ENCODE measurements at places on chromosomes 1 and 21.

DNA sequence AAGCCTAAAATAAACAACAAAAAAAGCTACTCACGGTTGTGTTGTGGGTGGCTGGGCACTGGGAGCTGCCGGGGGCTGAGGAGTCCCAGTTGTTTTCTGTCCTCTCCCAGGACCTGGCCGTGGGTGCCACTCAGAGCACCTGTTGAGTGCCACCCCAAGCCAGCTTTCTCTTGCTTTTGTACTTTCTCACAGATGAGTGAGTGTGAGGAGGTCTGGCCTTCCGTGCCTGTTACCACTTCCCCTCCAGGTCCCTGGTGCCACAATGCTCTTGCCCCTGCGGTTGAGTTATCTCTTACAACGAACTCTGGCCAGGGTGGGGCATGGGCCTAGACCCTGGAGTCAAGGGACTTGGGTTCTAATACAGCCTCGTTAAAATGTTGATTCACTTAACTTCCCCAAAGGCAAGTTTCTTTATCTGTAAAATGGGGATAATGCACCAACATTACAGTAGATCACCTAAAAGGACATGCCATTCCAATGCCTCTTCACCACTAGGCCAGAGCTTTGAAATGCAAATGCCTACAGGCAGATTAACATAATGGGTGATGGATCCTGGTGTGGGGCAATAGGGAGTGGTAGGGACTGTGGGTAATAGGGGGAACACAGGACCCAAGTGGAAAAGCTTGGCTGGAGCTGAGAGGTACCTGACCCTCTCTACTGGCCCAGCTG, at the start of gene CNR2:
Gene CNR2 (minus strand): TSS at position 151 of the 669 bp plus-strand sequence. CDS start 37,745 bp downstream, outside the sequence.
- DNase-seq: no peak

DNA sequence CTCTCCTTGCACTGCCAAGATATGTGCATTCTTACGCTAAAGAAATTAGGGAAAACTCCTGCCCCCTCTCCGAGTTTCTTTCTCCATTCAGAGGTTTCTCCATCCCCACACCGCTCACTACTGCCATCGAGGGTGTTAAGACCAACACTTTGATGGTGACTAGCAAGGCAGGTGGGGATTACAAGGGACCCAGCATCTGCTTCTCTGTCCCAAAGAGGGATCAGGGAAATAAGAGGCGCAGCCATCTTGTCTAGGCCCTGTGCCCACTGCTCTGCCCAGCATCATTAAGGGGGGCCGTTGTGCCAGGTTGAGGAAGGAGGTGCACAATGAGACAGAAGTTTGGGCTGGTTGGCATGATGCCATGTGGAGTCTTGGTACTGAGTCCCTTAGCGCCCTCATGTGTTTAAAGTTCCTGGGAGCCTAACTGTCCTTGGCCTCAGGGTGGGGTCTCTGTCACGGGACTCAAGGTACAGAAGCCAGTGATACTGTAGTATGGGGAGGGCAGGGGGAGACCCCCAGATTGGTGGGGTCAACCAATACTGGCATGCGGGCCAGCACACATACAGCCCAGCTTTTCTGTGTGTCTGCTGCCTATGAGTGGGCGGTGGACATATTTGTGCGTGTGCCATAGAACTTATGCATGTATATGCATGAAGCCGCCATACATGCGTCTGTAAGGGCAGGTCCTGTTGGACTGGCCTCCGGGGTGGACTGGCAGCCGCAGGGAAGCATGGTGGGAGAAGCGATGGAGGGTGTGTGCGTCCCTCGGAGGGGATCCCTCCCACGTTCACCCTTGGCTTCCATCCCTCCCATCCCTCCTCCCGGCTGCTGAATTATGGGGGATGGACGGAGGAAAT, 5.5 kb downstream of the EFNA3 start:
- DNase-seq: no peak

- no peak for DNase-seq
These were observed 428.0 kb upstream of the CAMK1G start for GRCh38 chr1:209155546-209155945.

- DNase-seq: peak; percentile 45
These were observed 15.3 kb downstream of the SEMA6C start for GRCh38 chr1:151130987-151131586.

DNA sequence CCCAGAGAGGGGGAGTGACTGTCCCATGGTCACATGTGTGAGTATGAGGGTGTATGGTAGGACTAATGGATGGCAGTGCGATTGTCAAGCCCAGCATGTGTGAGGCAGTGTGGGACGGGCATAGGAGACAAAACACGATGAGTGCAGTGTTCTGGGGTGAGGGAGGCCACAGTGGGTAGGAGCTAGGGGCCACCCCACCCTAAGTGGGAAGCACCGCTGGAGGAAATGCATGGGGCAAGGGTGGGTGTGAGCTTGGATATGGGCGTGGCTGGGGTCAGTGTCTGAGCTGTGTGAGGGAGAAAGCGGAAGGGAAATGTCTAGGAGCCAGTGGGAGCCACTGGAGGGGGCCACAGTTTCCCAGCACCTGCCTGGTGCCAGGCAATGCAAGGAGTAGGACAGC, 56.5 kb downstream of the FOXO6 start:
- no peak for DNase-seq

DNA sequence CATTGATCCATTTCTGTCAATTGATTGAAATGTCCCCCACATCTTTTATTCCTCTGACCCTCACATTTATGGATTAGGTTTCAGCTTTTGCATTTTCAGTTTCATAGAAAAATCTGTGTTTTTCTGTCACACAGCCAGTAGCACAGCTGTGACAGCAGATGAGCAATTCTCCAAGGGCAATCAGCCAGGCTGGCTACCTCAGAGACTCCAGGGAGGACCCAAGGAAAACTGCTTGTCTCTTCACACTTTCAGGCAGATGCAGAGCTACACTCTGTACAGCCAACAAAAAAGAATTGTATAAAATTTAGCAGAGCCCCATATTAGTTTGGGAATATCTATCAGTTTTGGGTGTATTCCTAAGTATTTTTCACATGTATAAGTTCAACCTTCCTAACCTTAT, 257.2 kb downstream of the LRRC7 start:
- DNase-seq: no peak

- no peak for DNase-seq
These were observed 10.2 kb upstream of the TOMM20 start for GRCh38 chr1:235138821-235139220.

- no peak for DNase-seq
These were observed 44.8 kb downstream of the PCNT start for GRCh38 chr21:46368533-46369285.

DNA sequence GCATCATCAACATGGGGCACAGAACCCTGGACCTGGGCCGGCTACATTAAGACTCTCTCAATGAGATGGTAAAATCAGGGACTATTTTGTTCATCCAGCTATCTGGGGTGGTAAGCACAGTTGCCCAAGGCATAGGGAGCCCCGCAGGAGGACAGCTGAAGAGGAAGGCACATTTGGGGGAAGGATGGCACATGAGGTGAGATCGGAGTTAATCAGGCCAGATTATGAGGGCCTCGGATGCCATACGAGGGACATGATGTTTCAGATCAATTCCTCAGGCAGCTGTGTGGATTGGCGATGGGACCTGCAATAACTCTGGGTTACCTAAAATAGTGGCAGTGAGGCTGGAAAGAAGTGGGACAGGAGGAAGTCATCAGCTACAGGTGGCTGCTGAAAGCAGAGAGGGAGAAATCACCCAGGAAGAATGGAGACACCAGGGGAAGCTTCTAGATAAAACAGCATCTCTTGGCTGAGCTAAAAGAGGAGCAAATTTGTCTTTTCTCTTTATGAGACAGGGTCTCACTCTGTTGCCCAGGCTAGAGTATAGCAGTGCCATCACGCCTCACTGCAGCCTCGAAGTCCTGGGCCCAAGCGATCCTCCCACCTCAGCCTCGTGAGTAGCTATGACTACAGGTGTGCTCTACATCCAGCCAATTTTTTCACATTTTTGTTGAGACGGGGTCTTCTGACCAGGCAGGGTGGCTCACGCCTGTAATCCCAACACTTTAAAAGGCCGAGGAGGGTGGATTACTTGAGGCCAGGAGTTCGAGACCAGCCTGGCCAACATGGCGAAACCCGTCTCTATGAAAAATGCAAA, 21.1 kb downstream of the TOMM20 start:
- DNase-seq: no peak

- DNase-seq: no peak
These were observed 163.2 kb downstream of the GALNT2 start for GRCh38 chr1:230230273-230230672.

- DNase-seq: no peak
These were observed 29.8 kb upstream of the CACYBP start for GRCh38 chr1:174969977-174970376.

- DNase-seq: no peak
These were observed 40.6 kb downstream of the KCNA2 start for GRCh38 chr1:110565565-110565964.

DNA sequence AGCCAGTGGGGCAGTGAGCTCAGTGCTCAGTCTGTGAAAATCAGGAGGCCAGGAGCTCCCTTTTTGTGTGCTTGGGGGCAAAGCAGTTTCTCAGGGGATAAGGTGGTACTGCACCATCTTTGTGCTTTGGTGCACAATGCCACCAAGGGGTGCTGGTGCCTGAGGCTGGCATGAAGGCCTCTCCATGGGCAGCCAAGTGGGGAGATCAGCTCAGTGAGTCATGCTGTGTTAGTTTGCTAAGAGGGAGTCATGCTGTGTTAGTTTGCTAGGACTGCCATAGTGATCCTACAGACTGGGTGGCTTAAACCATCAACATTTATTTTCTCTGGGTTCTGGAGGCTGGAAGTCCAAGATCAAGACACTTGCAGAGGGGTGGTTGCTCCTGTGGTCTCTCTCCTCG, 428.1 kb downstream of the PRDM2 start:
- DNase-seq: no peak

- DNase-seq: no peak
These were observed 49.1 kb upstream of the GNG12 start for GRCh38 chr1:67882196-67882958.

DNA sequence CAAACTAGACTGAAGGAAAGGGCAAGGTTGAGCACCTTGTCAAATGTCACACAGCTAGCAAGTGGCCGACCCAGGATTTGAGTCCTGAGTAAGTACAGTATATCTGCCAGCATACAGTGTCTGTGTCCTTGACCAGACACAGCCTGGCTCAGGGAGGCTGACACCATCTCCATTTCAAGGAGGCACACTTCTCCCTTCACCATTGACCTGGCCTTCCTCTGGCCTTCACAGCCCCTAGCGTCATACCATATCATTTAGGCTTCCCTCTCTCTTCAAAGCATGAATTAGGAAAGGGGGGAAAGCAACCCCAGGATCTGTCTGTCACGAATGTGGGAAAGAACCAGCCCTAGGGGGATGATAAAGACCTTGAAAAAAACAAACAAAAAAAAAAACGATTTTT, 155.6 kb downstream of the PLPP3 start:
- DNase-seq: no peak

DNA sequence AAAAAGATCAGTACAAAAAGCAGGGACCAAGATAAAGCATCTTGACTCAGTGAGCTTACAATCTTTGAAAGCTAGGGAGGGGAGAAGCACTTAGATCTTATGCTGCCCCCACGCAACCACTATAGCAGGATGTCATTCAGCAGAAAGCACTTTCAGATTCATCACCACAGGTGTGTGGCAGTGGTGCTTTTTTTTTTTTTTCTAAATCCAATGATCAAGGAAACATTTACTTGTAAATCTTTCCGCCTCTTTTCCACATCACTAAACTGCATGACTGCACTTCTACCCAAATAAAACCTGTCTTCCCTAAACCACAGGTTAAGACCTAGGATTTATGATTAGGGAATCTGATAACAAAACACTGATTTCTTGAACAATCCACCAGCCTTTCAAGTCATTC, 154.8 kb downstream of the SLC45A1 start:
- DNase-seq: no peak

- no peak for DNase-seq
These were observed 1.2 kb upstream of the MR1 start for GRCh38 chr1:181032535-181032934.

DNA sequence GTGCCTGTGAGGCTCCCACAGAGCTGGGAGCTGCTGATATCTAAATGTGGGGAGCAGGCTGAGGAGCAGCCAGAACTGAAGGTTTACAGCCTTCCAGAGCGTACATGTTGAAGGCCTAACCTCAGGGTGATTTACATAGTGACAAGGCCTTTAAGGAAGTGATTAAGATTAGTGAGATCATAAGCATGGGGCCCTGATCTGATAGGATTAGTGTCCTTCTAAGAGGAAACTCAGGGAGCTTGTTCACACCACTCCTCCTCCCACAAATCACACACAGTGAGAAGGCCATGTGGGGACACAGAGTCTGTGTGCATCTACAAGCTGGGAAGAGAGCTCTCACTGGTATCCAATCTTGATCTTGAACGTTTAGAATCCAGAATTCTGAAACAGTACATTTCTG, 92.3 kb upstream of the NBPF6 start:
- no peak for DNase-seq

DNA sequence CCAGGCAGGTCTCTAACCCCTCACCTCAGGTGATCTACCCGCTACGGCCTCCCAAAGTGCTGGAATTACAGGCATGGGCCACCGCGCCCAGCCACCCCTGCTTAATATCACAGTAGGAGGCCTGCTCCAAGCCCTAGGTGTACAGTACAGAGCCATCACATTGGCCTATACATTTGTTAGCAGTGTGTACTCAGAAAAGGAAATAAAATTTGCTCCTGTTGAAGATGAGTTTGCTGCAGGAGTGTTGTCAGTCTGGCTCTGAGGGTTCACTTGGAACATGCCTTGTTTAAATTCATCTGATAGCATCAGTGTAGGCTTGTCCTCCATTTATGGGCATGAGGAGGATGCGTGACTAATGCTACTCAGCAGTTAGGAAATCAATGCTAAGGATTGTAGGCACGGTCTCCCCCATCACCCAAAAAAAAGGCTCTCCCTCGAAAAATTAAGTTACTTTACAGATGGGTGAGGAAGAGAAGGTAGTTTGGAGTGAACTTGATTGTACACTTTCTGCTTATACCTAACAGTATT, 4.6 kb upstream of the ENAH start:
- no peak for DNase-seq

DNA sequence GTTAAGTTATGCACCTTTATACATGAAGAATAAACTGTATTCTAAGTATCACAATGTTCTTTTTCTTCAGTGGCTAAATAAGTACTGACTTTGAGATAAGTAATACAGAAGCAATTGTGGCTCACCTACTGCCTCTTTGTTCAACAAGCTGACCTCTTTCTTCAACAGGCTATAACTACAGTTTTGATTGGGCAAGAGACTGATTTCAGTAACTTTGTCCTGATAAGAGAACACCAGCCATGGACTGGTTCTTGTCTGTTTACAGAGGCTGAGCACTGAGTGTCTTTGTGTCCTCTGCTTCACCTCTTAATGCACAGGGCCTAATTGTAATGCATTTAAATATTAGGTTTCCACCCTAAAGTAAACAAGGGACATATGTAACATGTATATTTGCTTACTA, 34.6 kb upstream of the PDE4B start:
- no peak for DNase-seq

DNA sequence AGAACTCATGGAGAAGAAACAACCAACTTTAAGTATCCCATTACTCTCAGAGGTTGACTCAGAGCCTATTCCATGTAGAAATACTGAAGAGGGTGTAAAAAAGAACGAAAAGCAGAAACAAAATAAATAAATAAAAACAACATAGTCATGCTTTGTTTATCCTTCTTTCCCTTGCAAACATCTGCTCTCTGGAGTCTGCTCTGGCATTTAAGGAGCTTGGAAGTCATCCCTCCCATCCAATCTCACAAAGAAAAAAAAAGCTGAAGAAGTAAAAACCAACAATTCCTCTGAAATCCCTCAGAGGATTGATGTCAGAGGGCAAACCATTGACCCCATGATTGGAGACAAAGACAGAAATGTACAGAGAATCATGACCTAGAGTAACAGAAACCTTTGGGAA, 302.6 kb upstream of the GREM2 start:
- no peak for DNase-seq

GRCh38 chr1:27001570-27002360, 8.3 kb downstream of the TRNP1 start:
- DNase-seq: no peak

- no peak for DNase-seq
These were observed 112.2 kb downstream of the DISP1 start for GRCh38 chr1:222927031-222927430.
